Stimulated activated CD4-positive, alpha-beta T cell treated with anti-CD3 and anti-CD28 coated beads, Interleukin-15, amount 100 ng/mL, for 1 hour (primary cell): ENCODE measurements at places on chromosomes 1 and 21.

- no peak for DNase-seq
These were observed 8.3 kb upstream of the PADI1 start for GRCh38 chr1:17196496-17197185.

GRCh38 chr1:98286656-98287055, 365.8 kb upstream of the DPYD start:
- DNase-seq, result no peak

- no peak for DNase-seq
These were observed 80.6 kb downstream of the CCDC185 start for GRCh38 chr1:223473601-223474344.

- no peak for DNase-seq
These were observed 60.5 kb upstream of the PRMT6 start for GRCh38 chr1:106995970-106996369.

DNA sequence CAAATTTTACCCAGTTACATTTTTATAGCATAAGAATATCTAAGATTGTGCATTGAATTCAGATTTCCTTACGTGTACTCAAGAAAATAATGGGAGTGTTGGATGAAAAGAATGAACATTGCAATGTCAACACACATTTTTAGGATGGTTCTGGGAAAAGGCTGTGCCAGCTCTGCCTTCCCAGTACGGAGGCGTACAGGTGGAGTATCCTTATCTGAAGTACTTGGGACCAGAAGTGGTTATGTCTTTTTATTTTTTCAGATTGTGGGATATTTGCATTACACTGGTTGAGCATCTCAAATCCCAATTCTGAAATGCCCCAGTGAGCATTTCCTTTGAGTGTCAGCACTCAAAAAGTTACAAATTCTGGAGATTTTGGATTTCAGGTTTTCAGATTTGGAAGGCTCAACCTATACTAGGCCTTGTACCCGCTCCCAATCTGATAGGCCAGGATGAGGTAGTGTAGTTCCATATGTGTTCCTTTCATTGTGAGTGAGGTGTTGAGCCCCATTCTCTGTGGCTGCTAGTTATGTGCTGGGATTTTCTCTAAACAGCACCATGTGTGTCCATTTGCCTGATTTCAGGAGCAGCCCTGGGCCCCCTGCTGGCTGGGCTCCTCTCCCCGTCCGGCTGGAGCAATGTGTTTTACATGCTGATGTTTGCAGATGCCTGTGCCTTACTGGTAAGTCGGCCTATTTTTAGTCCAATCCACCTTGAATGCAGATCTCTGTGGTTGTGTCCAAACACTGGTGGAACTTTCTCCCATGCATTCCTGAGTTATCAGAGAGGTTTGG, 60.8 kb downstream of the SLC37A1 start:
- no peak for DNase-seq

DNA sequence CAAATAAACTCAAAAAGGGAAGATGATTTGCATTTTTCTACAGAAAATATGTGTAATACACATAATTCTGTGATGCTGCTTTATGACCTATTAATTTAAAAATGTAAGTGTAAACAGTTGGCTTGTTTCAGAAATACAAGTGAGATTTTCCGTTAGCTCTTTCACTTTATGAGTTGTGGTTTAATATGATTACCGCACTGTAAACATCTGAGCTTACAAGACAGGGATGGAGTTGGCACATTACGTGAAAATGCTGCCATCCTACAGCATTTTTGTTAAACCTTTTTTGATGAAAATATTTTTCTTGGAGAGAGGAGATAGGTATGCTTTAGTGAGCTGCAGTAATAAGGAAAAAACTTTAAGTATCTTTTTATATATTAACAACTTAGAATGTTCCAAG, 426.8 kb upstream of the ADAMTS5 start:
- no peak for DNase-seq

GRCh38 chr1:13570924-13571323, 12.7 kb upstream of the PDPN start:
- no peak for DNase-seq

DNA sequence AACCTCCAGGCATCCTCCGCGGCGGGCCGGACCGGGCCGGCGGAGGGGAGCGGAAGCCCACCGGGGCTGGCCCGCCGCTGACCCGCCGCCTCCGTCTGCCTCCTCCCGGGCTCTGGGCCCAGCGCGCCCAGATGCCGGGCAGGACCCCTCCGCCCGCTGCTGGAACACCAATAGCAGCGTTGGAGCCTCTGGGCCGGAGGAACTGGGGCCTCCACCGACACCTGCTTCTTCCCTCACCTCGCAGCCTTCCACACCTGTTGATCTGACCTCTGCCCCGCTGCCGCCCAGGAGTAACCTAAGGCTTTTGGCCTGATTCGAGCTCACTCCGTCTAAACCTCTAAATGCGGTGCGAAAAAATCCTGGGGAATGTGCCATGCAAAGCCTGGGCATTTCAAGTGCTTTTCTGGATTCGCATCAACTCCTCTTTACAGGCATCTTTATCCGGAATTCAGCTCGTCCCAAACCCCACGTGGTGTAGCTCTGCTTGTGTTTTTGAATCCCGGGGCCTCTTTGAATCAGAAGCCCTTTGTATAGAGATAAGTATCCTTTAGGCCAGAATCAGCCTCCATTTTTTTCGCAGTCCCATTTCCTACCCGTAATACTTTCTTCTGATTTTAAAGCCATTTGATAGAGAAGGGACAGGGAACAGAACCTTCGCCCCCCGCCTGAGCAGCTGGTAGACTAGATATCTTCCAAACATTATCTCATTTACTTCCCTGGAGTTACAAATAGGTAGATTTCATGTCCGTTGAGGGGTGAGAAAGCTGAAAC, 680 bp upstream of the CNN3 start:
- DNase-seq, result no peak

GRCh38 chr1:36408479-36408878, 10.8 kb upstream of the LSM10 start:
- no peak for DNase-seq

- DNase-seq, result peak; percentile 76
These were observed 538 bp downstream of the ZNF672 start for GRCh38 chr1:248838357-248839167.
